Naive thymus-derived CD4-positive, alpha-beta T cell (primary cell): ENCODE measurements at places on chromosomes 1 and 21. TPM values are rescaled to one million over a fixed set of nuclear protein-coding genes. Genes with fewer than 3 reads are reported as not detected.

Gene LCE1C
- not detected for total RNA-seq

- no peak for DNase-seq
Measured at GRCh38 chr1:208654241-208654640, 410.1 kb upstream of the PLXNA2 start.

GRCh38 chr1:162629651-162630050, 2.6 kb upstream of the DDR2 start:
- DNase-seq: no peak

Gene RGS13
- total RNA-seq: not detected

Gene PLA2G5
- total RNA-seq: not detected

Gene USP16
- total RNA-seq: 63.9 TPM

GRCh38 chr1:232974971-232975370, 24.6 kb downstream of the NTPCR start:
- no peak for DNase-seq

Gene PRDM15
- total RNA-seq: 10.0 and 14.9 TPM in 2 replicates

Gene DENND2D
- total RNA-seq: 328 TPM

DNA sequence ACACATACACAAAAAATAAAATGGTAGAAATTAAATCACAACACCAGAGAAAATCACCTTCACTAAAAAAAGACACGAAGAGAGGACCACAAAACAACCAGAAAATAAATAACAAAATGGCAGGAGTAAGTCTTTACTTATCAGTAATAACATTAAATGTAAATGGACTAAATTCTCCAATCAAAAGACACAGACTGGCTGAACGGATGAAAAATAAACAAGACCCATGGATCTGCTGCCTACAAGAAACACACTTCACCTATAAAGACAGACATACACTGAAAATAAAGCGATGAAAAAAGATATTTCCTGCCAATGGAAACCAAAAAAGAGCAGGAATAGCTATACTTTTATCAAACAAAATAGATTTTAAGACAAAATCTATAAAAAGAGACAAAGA, 73.6 kb downstream of the ZZZ3 start:
- no peak for DNase-seq

DNA sequence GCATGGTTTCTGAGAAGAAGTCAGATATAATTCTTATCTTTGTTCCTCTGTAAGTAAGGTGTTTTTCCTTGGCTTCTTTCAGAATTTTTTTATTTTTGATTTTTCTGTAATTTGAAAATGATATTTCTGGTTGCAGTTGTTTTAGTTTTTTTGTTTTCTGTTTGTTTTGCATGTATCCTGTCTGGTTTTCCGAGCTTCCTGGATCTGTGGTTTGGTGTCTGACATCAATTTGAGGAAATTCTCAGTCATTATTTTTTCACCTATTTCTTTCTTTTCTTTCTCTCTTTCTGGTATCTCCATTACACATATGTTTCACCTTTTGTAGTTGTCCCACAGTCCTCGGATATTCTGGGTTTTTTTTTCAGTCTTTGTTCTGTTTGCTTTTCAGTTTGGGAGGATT, 97.1 kb upstream of the TLR5 start:
- no peak for DNase-seq

GRCh38 chr1:91057784-91058183, 35.9 kb upstream of the ZNF644 start:
- no peak for DNase-seq

Gene NMNAT2
- 0.07 TPM for total RNA-seq

DNA sequence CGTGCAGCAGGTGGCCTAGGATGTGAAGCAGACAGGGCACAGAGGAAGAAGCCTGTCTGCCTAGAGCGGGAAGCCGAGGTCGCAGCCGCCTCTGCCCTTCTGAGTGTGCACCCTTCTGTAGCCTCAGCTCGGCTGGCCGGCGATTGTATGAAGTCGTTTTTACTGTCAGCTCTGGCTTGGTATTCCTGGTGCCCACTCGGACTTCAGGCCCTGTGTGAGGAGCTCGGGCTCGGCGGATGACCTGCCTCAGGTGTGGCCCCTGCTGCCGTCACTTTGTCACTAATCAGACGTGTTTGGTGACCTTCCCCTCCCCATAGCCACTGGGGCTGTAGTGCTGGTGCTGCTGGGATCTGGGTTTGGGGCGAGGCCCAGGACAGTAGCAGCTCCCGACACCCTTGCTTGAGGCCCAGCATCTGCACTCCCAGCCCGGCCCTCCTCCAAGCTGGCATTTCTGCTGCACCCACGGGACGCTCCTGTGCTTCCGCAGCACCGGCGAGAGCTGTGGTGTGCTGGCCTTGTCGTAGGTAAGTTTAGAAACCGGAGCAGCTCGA, 18.1 kb downstream of the SLX9 start:
- DNase-seq: no peak

GRCh38 chr1:221150996-221151395, 271.8 kb downstream of the HLX start:
- DNase-seq: no peak

DNA sequence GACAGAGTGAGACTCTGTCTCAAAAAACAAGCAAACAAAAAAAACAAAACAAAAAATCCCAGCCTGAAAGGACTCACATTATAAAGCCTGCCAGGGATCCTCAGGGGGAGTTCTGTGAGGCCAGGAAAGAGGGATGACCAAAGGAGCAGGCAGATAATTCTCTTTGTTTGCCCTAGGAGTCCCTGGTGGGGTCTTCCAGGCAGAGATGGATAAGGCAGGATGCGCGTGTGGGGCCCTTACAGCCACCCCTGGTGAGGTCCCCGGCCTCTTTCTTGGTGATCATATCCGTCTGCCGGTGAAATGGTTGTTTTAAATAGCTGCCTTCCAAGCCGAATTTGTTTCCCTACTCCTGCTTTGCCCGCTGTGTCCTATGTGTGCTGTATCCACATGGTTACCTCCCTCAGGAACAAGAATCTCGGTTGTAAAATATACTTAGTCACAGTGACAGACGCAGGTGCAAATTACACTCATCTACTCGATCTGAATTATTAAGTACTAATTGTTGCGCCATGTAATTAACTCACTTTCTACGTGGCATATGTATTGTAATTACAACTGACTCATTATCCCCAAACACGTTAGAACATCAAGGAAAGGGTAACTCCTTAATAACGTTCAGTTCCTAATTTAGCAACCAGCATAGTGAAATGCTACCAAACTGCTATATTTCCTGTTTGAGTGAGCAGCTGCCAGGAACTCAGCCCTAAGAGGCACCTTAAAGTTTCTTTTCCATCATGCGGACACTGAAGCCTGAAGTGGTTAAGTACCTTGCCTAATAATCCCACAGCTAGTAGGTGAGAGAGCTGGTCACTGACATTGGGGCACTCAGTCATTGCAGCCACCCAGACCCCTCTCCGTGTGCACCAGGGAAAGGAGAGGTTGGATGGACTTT, 106.4 kb downstream of the ZSCAN20 start:
- no peak for DNase-seq

Gene AADACL4
- not detected in 2 replicates for total RNA-seq

GRCh38 chr1:65026235-65026634, 59.9 kb upstream of the JAK1 start:
- no peak for DNase-seq

Gene PADI2
- total RNA-seq: 0.11 TPM

Gene BTBD19
- 32.0 TPM for total RNA-seq

Gene CHIA
- total RNA-seq: not detected

DNA sequence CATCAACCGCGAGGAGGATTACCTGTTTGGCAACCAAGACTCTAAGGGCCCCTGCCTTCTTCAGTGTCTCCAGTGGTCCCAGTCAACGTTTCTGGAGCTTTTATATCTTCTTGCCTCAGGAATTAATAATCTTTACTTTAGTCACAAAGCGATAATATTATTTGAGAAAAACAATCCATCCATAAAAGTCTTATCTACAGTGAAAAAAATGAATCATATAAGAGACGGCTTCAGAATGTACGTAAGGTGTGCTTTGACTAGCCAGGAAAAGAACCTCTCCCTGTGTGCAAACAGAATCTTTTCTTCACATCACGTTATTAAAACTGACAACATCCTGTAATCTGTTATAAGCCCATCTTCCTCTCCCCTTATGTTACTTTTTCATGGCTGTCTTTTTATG, at the start of gene REG4:
Gene REG4 (minus strand): TSS at position 74 of the 400 bp plus-strand sequence. CDS start 2,691 bp downstream, outside the sequence.
- no peak for DNase-seq

GRCh38 chr1:86499987-86500593, 31.4 kb downstream of the CLCA1 start:
- DNase-seq: no peak

GRCh38 chr1:210298936-210299335, 29.8 kb upstream of the HHAT start:
- DNase-seq: no peak

Gene UBAP2L
- total RNA-seq: 186 TPM
